CD4-positive, alpha-beta memory T cell (primary cell): ENCODE measurements at places on chromosomes 13 and 19. TPM values are rescaled to one million over a fixed set of nuclear protein-coding genes. Genes with fewer than 3 reads are reported as not detected.
A peak's percentile ranks its signal among the peaks of the same experiment; 100 is the strongest.

GRCh38 chr13:19845758-19846157 lies 17.7 kb downstream of the ZMYM5 start:
- no peak overlapping the region for H3K4me3 ChIP-seq
- H3K27me3 ChIP-seq: no peaks in the 10 kb centered on the region
- peaks cover 4% of the 10 kb centered on the region for H3K36me3 ChIP-seq
- H3K4me1 ChIP-seq: peaks cover 17% of the 10 kb centered on the region

DNA sequence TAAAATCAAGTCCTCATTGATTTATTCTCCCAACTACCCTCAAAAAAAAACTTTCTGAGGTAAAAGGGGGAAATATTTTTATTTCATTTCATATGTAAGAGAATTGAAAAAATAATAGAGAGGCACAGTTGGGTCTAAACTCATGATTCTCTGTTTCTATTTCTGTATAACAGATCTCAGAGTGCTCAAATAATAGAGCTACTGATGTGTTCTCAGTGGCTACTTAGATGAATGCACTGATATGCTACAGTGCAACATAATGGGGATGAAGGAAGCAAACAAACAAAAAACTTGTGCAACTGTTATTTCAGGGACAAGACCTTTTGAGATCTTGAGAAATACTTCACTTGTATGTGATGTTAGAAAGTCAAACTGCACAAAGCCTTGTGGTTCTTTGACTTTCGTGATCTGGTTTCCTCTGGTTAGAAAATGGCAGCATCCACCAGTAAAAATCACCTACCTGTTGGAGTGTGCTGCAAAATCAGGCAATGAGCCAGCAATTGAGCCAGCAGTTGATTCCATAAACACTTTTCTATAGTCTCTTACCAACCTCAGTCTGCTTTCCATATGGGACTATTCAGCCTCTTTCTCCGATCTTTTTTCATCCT lies 9.7 kb upstream of the DACH1 start:
- DNase-seq: no peak
- no peaks in the 10 kb centered on the region for H3K36me3 ChIP-seq
- H3K27me3 ChIP-seq: no peaks in the 10 kb centered on the region

DNA sequence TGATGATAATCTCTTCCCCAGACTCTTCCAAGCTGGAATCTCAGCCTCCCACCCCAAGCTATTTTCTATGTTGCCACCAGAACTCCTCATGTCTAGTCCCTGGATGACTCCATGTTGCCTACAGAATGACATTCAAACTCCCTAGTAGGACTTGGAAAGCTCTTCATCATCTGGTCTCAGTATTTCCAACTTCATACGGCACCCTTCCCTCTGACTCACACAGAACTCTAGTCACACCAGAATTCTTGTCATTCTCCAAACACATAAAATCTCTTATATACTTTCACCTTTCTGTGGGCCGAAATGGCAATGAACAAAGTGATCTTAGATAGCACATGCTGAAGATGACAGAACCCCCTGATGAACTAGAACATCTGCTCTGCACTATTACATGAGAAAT lies 86.2 kb downstream of the CAB39L start:
- H3K4me1 ChIP-seq: no peaks in the 10 kb centered on the region
- no peak overlapping the region for H3K4me3 ChIP-seq
- no peaks in the 10 kb centered on the region for H3K27me3 ChIP-seq
- no peaks in the 10 kb centered on the region for H3K36me3 ChIP-seq

- peak; percentile 59 for DNase-seq
- H3K36me3 ChIP-seq: no peaks in the 10 kb centered on the region
- peaks cover 8% of the 10 kb centered on the region for H3K4me1 ChIP-seq
- no peaks in the 10 kb centered on the region for H3K27me3 ChIP-seq
- no peak overlapping the region for H3K4me3 ChIP-seq
- H3K27ac ChIP-seq: no peak overlapping the region
Measured at GRCh38 chr19:23283925-23284324, 33.7 kb upstream of the ZNF724 start.

DNA sequence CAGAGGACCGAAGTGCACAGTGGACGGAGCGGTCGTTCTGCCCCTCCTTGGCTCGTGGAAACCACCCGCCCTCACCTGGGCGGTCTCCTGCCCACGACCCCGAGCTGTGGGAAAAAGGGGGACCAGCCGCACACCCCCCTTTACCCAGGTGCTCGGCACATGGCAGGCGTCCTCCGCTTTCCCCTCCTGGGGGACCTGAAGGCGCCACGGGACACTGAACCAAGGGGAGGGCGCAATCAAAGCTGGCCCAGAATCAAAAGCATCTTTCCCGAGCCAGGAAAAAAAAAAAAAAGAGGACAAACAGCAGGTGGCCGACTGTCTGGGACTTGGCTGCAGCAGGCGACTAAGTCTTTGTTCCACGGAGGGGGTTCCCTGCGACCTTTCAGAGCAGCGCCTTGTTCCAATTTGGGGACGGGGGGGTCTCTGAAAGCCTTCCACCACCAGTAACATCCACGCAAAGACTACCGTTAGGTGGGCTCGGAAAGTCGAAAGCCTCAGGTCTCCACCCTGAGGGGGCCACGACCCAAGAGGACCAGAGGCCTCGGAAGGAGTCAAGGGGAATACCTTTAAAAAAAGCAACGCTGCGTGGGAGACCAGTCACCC lies 1.1 kb downstream of the MBD3 start:
- peak overlapping the region; percentile 86 for H3K4me3 ChIP-seq
- no peaks in the 10 kb centered on the region for H3K36me3 ChIP-seq
- no peaks in the 10 kb centered on the region for H3K27me3 ChIP-seq
- peak overlapping the region; percentile 88 for H3K27ac ChIP-seq
- no peak for DNase-seq

DNA sequence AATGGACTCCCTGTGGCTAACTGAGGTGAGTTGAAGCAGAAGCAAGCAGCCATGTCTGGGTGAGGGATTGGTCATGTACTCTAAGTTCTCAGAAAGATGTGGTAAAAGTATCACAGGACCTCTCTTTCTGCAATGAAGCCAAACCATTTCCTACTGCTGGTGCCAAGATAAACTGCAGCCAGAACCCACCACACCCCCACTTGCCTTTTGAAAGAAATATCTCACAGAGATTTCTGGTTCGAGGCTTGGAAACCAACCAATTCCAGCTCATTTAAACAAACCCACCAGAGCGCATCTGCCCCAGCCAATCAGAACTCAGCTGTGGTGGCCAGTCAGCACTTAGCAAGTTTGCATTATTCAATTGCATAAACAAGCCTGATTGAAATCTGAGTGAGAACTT lies 204.5 kb upstream of the ATXN8OS start:
- no peak overlapping the region for H3K27ac ChIP-seq
- H3K36me3 ChIP-seq: no peaks in the 10 kb centered on the region

DNA sequence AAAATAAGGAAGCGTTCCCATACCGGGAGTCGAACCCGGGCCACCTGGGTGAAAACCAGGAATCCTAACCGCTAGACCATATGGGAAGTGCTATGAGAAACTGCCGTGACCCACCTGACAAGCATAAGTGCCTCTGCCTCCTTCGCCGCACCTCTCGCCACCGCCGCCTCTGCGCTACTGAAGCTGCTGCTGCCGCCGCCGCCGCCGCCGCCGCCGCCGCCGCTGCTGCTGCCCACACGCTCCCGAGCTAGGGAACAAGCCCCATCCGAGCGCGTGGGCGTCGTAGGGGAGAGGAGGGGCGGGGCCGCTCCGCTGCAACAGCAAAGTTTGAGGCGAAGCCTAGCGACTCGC lies 610 bp upstream of the WBP4 start:
- peaks cover 5% of the 10 kb centered on the region for H3K36me3 ChIP-seq
- peak overlapping the region; percentile 92 for H3K4me3 ChIP-seq
- no peaks in the 10 kb centered on the region for H3K27me3 ChIP-seq

Gene ANGPTL4
- not detected for total RNA-seq

Gene MAST1
- not detected for total RNA-seq
